ENCODE measurements at places on chromosomes 1 and 21.

GRCh38 chr1:89221341-89221740 lies 22.6 kb upstream of the GBP4 start:
- DNase-seq = no peak

DNA sequence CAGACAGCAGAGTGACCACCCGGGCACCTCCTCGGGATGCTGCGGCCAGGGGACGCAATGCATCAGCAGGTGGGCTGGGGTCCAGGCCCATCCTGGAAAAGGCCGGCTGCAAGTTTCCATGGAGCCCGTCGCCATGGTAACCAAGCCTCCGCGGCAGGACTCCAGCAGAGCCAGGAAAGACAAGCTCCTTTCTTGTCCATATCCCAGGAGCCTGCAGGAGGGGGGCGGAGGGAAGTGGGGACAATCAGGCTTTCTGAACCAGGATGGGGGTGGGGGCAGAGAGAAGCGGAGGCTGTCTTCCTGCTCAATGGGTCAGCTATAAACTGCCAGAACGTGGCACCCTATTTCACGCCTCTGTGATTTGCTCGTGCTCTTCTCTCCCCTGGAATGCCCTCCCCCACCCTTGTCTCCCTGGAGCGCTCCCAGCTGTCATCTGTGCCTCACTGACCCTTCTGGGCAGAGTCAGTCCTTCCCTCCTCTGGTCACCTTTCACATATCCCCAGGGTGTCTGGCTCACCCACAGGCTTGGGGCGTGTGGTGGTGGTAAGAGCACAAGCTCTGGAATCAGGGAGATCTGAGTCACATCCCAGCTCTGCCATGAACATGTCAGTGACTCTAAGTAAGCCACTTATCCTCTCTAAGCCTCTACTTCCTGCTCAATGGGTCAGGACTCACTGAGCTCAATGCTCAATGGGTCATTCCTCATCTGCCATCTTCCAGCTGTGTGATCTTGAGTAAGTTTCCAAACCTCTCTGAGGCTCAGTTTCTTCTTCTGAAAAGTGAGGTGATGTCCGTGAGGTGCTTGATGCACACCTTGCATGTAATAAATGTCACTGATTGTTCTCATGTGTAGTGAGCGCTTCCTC lies 58.9 kb upstream of the LAPTM5 start:
- no peak for DNase-seq

DNA sequence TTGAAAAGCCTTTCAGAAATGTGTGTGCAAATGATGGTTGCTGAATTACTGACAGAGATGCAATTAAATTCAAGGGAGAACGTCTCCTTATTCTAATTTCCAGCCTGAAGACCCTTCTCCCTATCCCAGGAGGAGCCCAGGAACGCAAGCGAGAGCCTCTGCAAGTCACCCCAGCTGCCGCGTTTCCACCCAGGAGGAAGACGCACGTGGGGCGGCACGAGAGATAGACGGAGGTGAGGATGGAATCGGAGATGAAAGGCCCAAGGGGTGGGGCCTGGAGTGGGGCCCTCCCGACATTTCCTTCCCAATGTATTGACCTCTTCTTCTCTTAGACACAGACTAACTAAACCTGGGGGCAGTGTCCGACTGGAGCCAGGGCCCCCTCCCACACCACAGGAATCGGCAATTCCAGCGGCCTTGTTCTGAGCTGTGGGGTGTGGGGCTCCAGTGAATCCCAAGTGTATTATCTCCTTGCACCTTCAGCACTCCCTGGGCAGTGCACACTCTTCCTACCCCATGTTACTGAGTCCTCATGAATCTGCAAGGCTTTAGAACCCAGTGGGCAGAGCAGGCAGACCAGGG lies 322.5 kb downstream of the AJAP1 start:
- no peak for DNase-seq

GRCh38 chr21:34687065-34687464 lies 18.3 kb downstream of the CLIC6 start:
- no peak for DNase-seq

- no peak for DNase-seq
Observed at GRCh38 chr1:92065042-92065441, 10.2 kb downstream of the SETSIP start.

DNA sequence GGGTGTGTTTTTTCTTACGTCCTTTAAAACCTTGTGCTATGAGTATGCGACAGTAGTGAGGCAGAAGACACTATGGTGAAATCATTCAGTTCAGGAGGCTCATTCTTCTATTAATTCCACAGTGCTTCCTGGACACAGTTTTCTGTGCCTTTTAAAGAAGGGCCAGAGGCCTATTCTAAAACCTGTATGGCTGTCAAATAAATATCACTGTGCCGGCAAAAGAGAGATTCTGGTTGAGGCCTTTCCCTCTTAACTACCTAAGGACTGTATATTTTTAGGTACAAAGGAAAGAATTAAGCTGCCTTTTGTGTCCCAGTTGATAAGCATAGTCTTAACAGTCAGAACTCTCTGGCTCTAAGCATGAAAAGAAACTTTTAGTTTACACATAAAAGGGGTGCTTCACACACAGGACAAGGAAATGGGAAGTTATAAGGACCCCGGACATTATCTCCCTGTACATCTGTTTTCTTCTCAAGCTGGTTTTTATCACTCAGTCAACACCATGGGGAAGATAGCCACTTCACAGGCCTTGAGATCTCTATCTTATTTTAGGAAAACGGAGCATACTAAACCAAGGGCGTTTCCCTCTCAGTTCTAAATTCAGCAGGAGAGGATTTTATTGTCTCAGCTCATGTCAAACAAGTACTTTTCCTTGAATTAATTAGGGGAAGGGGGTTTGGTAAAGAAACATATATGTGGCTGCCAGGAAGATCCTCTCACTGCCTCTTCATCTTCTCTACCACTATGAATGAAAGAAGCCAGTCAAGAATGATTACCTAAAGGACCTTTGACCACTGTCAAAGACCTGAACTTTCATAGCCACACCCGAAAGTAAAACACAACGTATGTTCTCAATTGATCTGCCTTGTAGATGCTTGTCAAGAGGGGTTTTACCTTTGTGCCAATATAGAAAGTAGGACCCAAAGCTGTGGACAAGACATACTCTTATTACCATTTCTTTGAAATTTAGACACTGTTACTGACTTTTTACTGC lies 71.4 kb upstream of the HSPA13 start:
- DNase-seq = no peak

DNA sequence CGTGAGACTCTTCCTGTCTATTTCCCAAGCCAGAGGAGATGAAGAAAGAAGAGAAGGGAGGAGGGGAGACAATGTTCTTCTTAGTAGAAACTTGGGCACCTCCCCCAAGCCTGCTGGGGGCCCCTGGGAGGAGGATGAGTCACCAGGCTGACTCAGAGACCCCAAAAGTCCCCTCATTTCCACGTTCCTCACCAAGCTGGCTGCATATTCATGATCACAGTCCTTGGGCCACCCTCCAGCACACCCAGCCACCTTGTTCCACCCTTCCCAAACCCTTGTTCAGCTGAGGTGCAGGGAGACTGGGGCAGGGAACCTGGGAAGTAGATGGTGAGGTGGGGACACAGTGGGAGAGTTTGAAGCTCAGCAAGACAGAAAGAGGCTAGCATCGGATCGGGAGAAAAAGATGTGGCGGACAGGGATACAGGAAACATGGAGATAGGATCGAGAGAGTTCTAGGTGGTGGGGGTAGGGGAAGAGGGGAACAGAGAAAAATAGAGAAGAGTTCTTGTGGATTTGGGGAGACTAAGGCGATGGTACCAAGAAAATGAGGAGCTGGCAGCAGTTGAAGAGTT lies 712 bp downstream of the RAB13 start:
- DNase-seq = no peak

- DNase-seq = no peak
Observed at GRCh38 chr21:44890961-44891541, 17.6 kb upstream of the PTTG1IP start.

GRCh38 chr1:118210051-118210722 lies 25.2 kb upstream of the SPAG17 start:
- DNase-seq = no peak

DNA sequence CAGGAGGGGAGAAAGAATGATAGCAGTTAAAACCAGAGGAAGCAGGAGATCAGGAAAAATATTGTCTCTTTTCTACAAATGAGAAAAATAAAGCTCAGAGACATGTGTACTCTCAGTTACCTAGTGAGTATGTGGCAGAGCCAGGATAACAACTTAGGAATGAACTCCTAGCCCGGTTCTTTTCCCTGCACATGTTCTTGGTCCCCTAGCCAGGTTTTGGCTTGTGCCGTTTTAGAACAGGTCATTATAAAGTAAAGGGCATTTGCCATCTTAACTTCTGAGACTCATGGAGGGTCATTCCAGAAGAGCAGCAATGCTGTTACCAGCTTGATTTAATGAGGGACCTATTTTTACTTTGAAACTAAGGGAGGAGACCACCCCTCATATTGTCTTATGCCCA lies 48.1 kb upstream of the DAB1 start:
- no peak for DNase-seq

GRCh38 chr1:8664887-8665286 lies 152.6 kb downstream of the RERE start:
- no peak for DNase-seq

DNA sequence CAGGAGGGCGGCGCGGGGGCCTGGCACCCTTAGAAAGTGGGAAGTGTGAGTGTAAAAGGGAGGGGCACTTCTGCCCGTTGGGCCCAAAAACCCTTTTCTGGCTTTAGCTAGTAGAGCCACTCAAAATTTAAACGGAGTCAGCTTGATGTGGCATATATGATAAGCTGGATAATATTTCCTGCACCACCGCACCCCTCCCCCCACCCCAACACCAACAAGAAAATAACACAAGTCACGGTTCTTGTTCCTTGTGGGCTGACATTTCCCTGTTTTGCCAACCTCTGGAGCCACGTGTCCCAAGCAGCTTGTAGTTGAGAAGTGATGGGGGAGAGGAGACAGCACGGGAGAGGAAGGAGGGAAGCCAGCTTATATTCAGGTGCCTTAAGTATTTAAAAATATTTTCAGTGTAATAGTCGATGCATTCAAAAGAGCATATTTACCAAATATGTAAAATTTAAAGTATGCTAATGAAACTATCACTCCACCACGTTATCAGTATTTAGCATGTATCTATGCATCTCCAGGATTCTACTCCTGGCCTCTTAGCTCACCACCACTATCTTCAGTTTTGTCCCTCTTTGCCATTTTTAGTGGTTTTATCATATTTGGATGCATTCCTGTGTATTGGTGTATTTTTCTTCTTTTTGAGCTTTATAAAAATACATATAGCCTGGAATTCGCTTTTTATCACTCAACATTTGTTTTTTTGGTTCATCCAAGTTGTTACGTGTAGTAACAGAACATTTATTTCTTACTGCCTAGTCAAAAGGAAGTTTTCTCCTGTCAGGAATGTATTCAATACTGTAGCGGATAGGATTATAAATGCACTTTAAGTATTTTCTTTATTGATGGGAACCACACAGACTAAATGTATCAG lies 773 bp upstream of the DDX59 start:
- DNase-seq = no peak

DNA sequence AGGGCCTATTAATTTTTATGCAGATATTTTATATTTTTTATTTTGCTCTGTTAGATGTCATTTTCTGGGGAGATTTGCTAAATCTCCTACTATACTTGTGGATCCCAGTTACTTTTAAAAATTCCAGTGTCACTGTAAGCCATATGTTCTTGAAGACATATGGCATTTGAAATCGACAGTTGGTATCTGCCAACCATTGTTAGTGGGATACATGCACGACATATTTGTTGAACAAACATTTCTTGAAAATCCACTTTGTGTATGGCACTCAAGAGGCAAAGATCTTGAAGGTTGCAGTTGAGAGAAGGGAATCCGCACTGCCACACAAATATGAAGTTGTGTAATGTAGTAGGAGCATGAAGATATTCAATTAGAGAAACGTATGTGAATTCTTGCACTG lies 287.7 kb downstream of the HHAT start:
- no peak for DNase-seq

- no peak for DNase-seq
Observed at GRCh38 chr1:108512239-108513043, 47.5 kb upstream of the EEIG2 start.

DNA sequence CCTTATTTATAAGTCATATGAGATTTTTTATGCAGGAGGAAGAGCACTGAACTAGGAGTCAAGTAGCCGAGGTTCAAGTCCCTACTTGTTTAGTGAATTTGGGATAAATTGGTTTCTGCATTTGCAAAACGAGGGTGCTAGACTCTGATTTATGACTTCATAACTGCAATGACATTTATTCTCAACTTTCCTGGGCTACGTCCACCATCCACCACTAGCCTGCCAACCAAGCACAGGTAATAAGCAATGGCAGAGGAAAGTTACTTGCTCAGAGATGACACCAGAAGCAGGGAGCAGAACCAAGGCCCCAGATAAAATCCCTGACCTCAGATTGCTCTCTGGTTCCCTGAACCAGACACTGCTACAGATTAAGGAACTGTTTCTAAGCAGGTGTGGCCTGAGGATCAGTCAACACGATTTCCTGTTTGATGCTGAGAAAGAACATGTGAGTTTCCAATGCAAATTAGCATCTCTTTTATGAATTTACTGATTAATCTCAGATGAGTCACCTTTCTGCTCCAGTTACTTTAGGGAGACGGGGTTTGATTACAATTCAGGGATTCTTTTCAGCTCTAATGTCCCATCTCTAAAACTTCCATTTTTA lies 52.7 kb downstream of the PLPP3 start:
- no peak for DNase-seq

- DNase-seq = no peak
Observed at GRCh38 chr1:112061056-112061455, 71.6 kb upstream of the KCND3 start.

DNA sequence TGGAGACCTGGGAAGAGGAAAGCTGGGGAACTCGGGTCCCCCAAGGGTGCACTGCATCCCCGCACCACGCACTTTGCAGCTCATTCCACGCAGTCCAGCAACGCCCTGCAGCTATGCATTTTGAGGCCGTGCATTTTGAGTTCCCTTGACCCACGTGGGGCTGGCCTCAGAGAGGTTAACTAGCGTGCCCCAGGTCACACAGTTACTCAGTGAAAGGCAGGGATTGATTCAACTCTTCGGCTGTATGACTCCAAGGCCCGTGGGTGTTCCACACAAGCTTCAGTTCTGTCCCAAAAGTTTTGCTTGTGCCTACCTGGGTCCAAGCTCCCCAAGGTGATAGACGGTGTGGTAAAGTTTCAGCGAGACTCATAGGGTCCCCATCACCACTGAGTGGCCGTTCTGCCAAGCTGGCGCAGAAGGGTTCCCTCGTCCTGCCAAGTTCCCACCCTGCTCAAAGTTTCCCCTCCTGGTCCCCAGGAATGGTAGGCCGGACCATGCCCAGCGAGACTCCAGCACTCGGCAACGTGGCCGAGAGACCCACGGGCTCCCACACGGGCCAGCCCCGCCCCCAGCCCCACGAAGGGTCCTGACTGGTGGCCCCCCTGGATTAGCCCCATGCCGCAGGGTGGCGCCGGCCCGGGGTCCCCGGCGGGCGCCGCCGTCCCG lies 611 bp downstream of the HSPG2 start:
- no peak for DNase-seq

GRCh38 chr1:23249787-23250454 lies 32.6 kb upstream of the HTR1D start:
- DNase-seq = no peak

DNA sequence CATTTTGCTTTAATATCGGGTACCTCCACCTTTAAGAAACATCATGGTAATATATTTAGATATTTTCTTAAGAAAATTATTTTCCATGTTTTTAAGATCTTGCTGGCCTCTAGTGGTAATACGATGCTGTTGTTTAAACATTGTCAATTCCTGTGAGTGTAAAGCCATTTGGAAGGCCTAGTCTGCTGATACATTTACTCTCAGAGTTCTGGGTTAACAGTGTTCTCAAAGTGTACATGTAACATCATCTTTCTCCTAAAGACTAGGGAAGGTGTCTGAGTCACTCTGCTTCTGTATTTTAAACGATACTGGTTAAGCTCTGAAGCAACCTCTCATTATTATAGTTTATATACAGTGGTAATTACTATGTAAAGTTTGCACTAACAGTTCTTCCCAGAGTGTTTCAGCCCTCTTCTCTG lies 189.1 kb downstream of the RASAL2 start:
- DNase-seq = no peak

Measured in stimulated activated CD4-positive, alpha-beta T cell treated with anti-CD3 and anti-CD28 coated beads, TNF-alpha, amount 100 ng/mL, for 1 hour (primary cell).